ENCODE measurements at places on chromosomes 1 and 21. TPM values are rescaled to one million over a fixed set of nuclear protein-coding genes. Genes with fewer than 3 reads are reported as not detected.

AMY2A gene
- not detected for total RNA-seq

ATPAF1 gene
- 40.6 TPM for total RNA-seq

CYP4A22 gene
- total RNA-seq = not detected

ACTL8 gene
- total RNA-seq = not detected

YTHDF2 gene
- total RNA-seq = 42.0 TPM

TMCO1 gene
- total RNA-seq = 101 TPM

PTGFRN gene
- total RNA-seq = 74.1 TPM

ZNF593OS gene
- total RNA-seq = not detected

OPRD1 gene
- not detected for total RNA-seq

CFAP126 gene
- not detected for total RNA-seq

LRRC39 gene
- total RNA-seq = 1.4 TPM

S100A16 gene
- total RNA-seq = 126 TPM

FMO3 gene
- 12.1 TPM for total RNA-seq

AGMAT gene
- total RNA-seq = 2.7 TPM

PGLYRP4 gene
- total RNA-seq = not detected

VAV3 gene
- total RNA-seq = 0.38 TPM

DEPDC1 gene
- total RNA-seq = 4.2 TPM

OR10J1 gene
- total RNA-seq = not detected

FAM151A gene
- not detected for total RNA-seq

USH2A gene
- not detected for total RNA-seq

KCNH1 gene
- 0.19 TPM for total RNA-seq
